Body of pancreas (tissue), 4 donors: ENCODE measurements at places on chromosomes 6 and 20.

GRCh38 chr20:24148372-24148771, 159.8 kb upstream of the GGTLC1 start:
- no peak for DNase-seq

GRCh38 chr6:54801669-54802068, 44.9 kb upstream of the FAM83B start:
- no peak for DNase-seq

DNA sequence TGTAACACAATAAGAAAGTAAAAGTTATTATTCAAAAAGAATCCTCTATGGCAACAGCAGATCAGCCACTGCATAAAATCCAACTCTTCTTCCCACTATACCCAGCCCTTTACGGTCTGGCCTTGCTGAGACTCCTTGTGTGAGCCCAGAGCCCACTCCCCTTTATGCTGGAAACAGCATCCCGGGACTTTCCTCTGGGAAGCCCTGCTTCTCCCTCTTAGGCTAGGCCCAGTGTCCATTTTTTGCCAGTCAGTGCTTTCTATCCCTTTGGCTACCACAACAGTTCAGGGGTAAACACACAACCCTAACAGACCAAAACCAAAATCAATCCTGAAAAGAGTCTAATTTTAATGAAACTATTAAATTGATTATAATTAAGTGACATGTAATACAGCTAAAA, 20.6 kb downstream of the FKBP5 start:
- DNase-seq: no peak

DNA sequence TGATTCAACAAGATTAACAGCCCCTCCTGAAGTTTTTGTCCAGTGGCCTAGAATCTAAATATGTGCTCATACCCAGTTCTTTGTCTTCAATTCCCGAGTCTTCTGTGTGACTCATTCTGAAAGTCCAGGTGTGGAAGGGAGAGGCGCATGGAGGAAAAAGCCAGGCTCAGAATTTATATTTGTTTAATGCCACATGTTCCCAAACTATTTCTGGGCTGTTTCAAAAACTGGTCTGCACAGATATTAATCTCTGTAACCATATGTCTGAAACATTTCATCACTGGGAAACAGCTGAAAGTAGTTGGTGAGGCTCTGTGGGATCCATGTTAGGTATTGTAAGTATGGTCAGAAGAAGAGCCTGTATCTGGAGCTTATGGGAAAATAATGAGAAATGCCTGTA, 266.0 kb downstream of the PAX1 start:
- no peak for DNase-seq

DNA sequence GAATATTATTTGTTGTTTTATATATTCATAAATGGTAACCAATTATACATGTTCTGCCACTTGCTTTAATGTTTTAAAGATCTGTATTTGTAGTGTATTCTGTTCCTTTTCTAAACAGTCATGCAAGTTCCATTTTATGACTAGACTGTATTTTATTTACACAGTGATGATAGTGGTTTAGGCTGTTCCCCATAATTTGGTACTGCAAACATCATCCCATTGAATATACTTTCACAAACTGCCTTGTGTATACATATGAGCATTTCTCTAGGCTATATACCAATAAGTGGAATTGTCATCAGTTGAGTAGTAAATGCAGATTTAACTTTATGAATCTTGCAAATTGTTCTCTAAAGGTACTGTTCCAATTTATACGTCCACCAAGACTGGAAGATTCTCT, 738.0 kb downstream of the EPHA7 start:
- no peak for DNase-seq

GRCh38 chr6:108114841-108115597, 40.5 kb upstream of the OSTM1 start:
- DNase-seq: peak; percentile 67

- peak; percentile 74 for DNase-seq
These were observed 32.2 kb upstream of the ASXL1 start for GRCh38 chr20:32325706-32326503.
